ENCODE measurements at places on chromosomes 3 and 15.
A peak's percentile ranks its signal among the peaks of the same experiment; 100 is the strongest.

GRCh38 chr3:32379831-32380500 lies 11.7 kb upstream of the CMTM7 start:
- no peak for DNase-seq

GRCh38 chr3:2578560-2578959 lies 479.9 kb downstream of the CNTN4 start:
- no peak for DNase-seq

DNA sequence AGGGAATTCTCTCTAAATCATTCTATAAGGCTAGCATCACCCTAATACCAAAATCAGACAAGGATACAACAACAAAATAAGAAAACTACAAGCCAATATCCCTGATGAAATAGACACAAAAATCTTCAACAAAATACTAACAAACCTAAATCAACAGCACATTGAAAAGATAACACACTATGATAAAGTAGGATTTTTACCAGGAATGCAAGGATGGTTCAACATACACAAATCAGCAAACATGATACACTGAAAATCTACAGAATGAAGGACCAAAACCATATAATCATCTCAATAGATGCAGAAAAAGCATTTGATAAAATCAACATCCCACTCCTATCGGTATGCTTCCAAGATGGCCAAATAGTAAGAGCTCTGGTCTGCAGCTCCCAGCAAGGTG lies 39.5 kb downstream of the ALDH1A2 start:
- DNase-seq = no peak

- no peak for DNase-seq
These were observed 94.2 kb downstream of the GABRG3 start for GRCh38 chr15:27065151-27065550.

GRCh38 chr3:99943931-99944761 lies 126.5 kb downstream of the CMSS1 start:
- no peak for DNase-seq

- DNase-seq = no peak
These were observed 854 bp downstream of the CLEC3B start for GRCh38 chr3:45026957-45027356.

GRCh38 chr3:105731686-105732085 lies 137.1 kb downstream of the CBLB start:
- DNase-seq = no peak

DNA sequence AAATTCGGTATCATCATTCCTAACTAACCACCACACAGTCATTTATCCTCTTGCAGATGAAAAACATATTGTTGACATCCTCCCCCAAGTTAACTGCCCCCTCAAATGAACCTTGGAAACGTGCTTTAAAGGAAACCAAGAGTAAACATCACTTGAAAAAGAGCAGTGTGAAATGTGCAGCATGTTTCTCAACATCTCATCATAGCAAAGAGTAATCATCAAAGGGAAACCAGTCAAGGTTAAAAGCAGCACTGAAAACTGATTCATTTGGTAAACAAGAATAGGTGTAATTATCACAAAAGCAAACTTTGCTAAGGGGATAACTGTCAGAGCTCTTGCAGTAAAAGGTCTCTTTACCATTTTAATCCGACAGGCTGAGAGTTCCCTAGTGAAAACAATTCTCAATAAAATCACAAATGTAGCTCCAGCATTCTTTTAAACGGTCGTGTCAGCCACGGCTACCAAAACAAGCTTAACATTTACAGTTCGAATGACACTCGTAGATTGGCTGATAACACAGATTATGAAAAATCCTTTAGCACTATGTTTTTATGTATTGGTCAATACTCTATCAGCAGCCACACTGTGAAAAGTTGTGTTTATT lies 461.0 kb downstream of the GBE1 start:
- no peak for DNase-seq

GRCh38 chr3:65114041-65114440 lies 426.2 kb upstream of the ADAMTS9 start:
- no peak for DNase-seq

GRCh38 chr3:12339701-12340480 lies 51.0 kb downstream of the PPARG start:
- no peak for DNase-seq

DNA sequence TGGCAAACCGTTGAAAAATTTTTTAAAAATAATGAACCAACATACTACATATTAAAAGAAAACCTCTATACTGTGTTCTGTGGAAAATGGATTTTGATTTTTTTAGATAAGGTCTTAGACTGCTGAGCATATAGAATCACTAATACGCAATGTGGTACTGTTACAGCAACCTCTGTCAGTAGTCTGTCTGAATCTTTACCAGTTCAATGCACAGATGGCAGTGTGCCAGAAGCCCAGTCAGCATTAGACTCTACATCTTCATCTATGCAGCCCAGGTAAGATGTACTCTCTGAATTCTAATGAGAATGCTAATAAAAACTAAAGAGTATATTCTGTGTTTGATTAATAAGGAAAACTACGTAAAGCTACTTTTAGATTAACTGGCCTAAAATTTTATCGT lies 31.3 kb upstream of the FAH start:
- no peak for DNase-seq

DNA sequence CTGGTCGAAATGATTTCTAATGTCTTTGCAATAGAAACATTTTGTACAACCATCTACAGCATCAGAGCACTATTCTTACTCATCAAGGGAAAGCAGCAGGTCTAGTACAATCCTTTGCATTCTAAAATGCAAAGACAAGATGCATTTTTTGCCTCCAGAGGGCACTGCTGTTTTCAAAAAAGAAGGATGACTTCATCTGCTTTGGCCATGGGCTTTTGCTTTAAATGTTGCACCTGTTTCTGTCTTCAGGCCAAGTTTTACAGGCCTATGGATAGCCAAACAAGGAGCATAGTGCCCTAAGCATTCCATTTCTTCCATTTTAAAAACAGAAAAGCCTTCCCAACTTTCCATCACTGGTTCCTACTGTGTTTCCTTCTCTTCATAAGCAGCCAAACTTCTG lies 3.4 kb downstream of the PARP9 start:
- peak; percentile 80 for DNase-seq

DNA sequence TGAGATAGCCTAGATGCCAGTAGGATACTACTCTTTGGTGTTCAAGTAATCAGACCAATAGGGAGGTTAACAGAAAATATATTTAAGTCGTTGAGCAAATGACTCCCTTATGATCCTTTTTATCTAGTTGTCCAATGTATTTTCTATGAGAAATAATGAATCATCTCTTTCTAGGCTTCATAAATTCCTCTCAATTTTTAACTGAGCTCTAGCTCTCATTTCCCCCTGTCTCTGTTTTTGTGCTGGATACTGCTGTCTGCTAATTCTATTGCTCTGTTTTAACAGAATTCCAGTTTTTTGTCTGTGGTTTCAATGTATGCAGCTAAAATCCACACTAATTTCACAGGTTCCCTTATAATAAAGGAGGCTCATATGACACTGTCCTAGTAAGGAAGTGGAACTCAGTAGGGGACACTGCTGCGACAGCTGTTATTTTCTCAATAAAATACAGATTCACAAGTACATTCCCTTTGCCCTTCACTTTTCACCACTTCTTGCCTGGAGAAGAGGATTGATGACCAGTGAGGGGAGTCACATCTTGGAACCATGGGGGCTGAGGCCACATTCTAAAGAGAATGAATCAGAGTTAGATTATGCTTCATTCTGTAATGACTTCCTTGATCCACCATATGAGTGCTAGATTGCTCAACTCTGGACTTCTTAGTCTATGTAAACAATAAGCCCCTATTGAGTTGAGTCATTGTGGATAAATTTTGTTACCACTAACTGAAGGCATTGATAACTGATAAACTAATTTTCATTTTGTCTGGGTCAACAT lies 558.7 kb upstream of the KCNMB2 start:
- no peak for DNase-seq

Data from CD4-positive, alpha-beta T cell treated with Interleukin-15 for 4 hours (primary cell).